ENCODE measurements at places on chromosomes 5 and 9. TPM values are rescaled to one million over a fixed set of nuclear protein-coding genes. Genes with fewer than 3 reads are reported as not detected.

Gene SH3RF2
- total RNA-seq, result 0.12 TPM

Gene NR5A1
- not detected for total RNA-seq

Gene ZNF483
- 3.4 TPM for total RNA-seq

Gene PLK2
- 2.2 TPM for total RNA-seq

Gene TRPM3
- not detected for total RNA-seq

Gene DMRT3
- total RNA-seq, result not detected

Gene PCDHB14
- not detected for total RNA-seq

Gene GDF9
- total RNA-seq, result 0.43 TPM

Gene RNF208
- 3.4 TPM for total RNA-seq
